ENCODE measurements at places on chromosomes 12 and 14.

- no peak for DNase-seq
These were observed 70.7 kb downstream of the SCARB1 start for GRCh38 chr12:124792961-124793441.

GRCh38 chr12:9792185-9792900, 31.6 kb upstream of the CD69 start:
- no peak for DNase-seq

GRCh38 chr12:50567926-50568325, 63.1 kb downstream of the DIP2B start:
- DNase-seq: no peak

DNA sequence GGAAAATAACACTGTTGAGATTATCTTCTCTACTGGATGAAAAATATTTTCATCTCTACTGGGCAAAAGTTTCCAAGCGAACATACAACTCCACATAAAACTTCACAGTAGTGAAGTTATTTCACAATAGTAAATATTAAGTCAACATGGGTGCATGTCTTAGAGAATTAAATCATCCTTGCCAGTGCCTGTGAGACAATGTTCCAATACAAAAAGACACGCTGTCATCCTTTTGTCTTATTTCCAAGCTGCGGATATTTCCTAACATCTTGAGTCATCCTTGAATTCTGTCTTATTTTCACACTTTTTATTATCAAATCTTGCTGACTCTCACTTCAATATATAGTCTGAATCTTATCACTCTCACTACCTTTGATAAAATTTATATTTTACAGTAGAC, 142.9 kb upstream of the KITLG start:
- no peak for DNase-seq

- DNase-seq: no peak
These were observed 35.7 kb downstream of the LRFN5 start for GRCh38 chr14:41642367-41642766.

DNA sequence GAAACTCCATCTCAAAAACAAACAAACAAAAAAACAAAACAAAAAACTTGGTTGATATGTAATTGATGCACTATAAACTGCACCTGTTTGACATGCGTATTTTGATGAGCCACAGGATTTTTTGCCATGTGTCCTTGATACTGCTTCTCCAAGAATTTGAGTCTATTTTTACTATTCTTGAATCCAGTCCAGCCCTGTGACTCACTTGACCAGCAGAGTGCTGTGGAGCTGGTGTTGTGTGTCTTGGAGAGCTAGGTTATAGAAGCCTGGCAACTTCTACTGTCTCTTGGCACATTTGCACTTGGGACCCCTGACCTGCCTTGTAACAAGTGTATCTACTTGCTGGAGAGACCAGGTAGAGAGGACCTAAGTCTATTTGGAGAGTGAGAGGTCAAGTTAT, 52.0 kb downstream of the KLRG1 start:
- DNase-seq: no peak

DNA sequence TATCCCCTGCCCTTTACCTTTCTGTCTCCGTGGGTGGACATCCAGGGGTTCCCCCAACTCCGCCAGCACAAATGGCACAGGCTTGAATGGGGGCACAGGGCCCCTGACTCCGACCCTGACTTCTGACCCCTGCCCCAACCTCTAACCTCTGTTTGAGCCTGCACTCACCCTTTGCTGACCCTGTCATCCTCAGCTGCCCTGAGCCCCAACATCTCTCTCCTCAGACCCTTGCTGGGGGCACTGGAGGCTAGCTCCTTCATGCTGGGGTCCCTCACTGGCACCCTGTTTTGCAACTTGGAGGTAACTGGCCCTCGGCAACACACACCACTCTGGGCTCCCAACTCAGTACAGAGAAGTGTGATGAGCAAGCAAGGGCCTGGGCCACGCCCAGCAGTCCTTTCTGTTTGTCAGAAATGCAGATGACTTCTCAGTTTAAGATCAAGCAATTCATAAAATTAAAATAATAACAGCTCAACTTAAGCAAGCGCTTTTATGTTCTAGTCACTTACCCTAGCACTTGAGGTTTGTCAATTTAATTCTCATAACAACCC, 2.1 kb downstream of the IFI27 start:
- no peak for DNase-seq

DNA sequence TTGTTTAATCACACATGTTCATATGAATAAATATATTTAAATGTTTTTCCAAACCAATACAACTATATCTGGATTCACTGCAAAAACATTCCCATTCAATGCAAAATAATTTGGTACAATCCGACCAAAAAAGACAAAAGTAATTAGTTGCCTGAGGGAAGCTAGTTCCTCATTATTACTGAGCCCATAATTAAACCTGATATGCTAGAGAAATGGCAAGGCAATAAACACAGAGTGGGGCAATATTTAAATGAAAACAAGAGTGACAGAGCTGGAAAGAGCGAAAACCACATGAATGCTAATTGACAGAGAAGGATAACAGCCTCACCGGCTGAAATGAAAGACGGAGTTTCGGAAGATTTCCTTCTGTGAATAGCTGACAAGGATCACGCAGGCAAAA, 82.6 kb downstream of the TMCC3 start:
- DNase-seq: no peak

DNA sequence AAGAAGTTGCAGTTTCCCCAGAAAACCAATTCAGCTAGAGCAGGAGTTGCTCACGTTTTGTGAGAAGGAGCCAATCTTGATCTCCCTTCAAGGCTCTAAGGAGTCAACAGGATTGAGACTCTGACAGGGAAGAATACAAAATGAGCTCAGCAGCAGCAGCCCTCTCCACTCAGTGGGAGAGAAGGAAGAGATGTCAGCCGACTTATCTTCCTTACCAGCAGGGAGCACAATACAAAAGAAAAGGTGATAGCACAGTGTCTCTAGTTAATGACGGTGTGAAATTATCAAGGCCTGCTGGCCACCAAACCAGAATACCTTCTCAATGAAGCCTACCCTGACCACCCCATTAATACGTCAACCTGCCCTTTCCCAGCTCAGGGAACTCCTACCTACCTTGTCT, 223.6 kb upstream of the TMPO start:
- no peak for DNase-seq

GRCh38 chr12:95337146-95337545, 119.5 kb downstream of the VEZT start:
- DNase-seq: no peak

GRCh38 chr14:66859063-66859671, 330.1 kb upstream of the GARIN2 start:
- DNase-seq: no peak

- DNase-seq: no peak
These were observed 326.1 kb downstream of the TMEM121 start for GRCh38 chr14:105852378-105853088.

- DNase-seq: no peak
These were observed 82.8 kb upstream of the NEDD1 start for GRCh38 chr12:96824074-96824837.

GRCh38 chr12:119725523-119725922, 57.6 kb downstream of the PRKAB1 start:
- no peak for DNase-seq
